CD4-positive, alpha-beta T cell treated with Interleukin-2 at 100 ng/mL for 4 hours (primary cell): ENCODE measurements at places on chromosomes 13 and 19.

GRCh38 chr19:44697670-44698034 lies 1.3 kb upstream of the CEACAM16 start:
- no peak for DNase-seq

- DNase-seq = no peak
Measured at GRCh38 chr13:53182724-53183123, 154.1 kb downstream of the OLFM4 start.

GRCh38 chr13:37450276-37450675 lies 148.3 kb downstream of the POSTN start:
- DNase-seq = no peak

- DNase-seq = peak; percentile 84
Measured at GRCh38 chr13:51814825-51815650, 11.1 kb upstream of the DHRS12 start.

DNA sequence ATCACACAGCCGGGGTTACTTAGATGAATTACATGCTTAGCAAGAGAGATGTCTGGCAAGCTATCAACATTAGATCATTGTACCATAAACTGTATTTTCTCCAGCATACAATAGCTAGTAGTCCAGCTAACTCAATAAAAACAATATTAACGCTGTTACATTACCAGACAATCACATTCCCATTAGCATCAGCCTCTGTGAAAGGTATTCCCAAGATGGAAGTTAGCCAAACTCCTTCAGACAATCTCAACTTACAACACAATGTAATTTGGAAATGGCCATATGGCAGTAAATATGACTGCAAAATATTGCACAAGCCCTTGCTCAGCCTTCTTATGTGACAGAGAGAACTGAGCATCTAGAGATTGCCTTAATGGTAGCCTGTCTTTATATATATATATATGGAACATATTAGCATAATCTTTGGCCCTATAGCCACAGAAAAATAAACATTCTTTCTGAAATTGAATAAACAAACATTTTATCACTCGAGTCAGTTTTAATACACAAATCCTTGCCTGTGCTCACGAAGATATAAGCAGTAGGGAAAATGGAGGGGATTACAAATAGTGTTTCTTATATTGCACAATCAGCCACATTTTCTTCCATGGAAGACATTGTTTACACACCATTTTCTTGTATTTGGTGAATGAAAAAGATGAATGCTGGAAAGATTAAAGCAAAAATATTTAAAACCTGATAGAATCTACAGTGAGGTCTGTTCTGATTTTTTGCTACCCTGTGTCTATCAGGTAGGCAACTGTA lies 1060.5 kb downstream of the DIAPH3 start:
- no peak for DNase-seq

- no peak for DNase-seq
Measured at GRCh38 chr19:58476498-58477015, 405 bp downstream of the ZNF446 start.

DNA sequence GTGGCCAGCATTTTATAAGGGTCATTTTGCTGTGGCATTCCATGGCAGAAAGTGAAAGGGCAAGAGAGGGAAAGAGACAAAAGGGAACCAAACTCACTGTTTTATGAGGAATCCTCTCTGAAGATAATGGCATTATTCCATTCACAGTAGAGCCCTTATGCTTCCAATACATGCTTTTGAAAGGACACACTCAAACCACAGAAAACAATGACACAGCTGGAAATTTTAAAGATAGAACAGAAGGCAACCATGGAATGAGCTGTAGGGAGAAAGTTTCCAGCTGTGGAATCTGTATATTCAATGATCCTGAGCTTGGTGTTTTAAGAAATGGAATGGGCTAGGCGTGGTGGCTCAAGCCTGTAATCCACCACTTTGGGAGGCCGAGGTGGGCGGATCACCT lies 677.4 kb downstream of the SLITRK1 start:
- no peak for DNase-seq

DNA sequence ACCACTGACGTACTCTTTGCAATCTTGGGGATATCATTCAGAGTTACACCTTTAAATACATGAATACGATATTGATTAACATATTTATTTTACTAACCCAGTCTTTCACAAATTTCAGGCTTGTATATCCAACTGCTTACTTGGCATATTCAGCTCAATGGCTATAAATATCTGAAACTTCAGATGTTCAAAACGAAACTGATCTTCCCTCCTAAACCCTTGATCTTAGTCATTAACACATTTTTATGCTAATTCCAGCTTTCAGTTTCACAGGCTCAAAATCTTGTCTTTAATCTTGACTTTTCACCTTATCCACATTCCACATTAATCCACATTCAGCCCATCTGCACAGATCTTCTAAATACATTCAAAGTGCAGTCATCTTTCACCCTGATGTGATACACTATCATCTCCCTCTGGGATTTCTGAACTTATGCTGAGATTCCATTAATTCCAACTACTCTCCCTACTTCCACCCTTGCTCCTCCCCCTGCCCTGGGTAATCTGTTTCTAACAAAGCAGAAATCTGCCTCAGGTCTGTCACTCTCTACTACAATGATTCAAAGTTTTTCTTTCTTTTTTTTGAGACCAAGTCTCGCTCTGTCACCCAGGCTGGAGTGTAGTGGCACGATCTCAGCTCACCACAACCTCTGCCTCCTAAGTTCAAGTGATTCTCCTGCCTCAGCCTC lies 387.2 kb downstream of the GPC5 start:
- no peak for DNase-seq

GRCh38 chr13:113900646-113901045 lies 36.8 kb upstream of the GAS6 start:
- no peak for DNase-seq

- DNase-seq = no peak
Measured at GRCh38 chr13:29855784-29856183, 5.4 kb upstream of the UBL3 start.

- peak; percentile 61 for DNase-seq
Measured at GRCh38 chr13:48233046-48233888, at the start of gene ITM2B. ITM2B (plus strand) TSS chr13:48233206; CDS start chr13:48233361, 155 bp downstream.
